ENCODE measurements at places on chromosomes 13 and 19. TPM values are rescaled to one million over a fixed set of nuclear protein-coding genes. Genes with fewer than 3 reads are reported as not detected.

DIAPH3 gene
- total RNA-seq, result 0.32 TPM

DPRX gene
- not detected for total RNA-seq

KLC3 gene
- total RNA-seq, result not detected

CYP4F8 gene
- total RNA-seq, result not detected

PRODH2 gene
- total RNA-seq, result not detected

HSPB6 gene
- total RNA-seq, result 265 TPM

ZNF426 gene
- 24.6 TPM for total RNA-seq

ZNF44 gene
- total RNA-seq, result 10.4 TPM

GRK1 gene
- not detected for total RNA-seq

NKPD1 gene
- total RNA-seq, result not detected

ZNF177 gene
- total RNA-seq, result not detected

KCNN4 gene
- total RNA-seq, result 2.3 TPM

ZNF560 gene
- not detected for total RNA-seq

TEX101 gene
- total RNA-seq, result not detected

MAST1 gene
- total RNA-seq, result 2.0 TPM

PRSS57 gene
- total RNA-seq, result not detected

ZSCAN5A gene
- total RNA-seq, result 13.3 TPM

NTF4 gene
- not detected for total RNA-seq

ZNF492 gene
- 1.6 TPM for total RNA-seq
